ENCODE measurements at places on chromosomes 3 and 15. TPM values are rescaled to one million over a fixed set of nuclear protein-coding genes. Genes with fewer than 3 reads are reported as not detected.
A peak's percentile ranks its signal among the peaks of the same experiment; 100 is the strongest.

ROPN1B gene
- not detected for total RNA-seq

SOX2 gene
- total RNA-seq: not detected

MORC1 gene
- not detected for total RNA-seq

NOX5 gene
- total RNA-seq: 0.21 TPM

GRCh38 chr3:160754371-160754854 is 1.6 kb upstream of the PPM1L start:
- DNase-seq: no peak

CP gene
- not detected for total RNA-seq

GRCh38 chr15:26260517-26261133 is 397.5 kb upstream of the ATP10A start:
- no peak for DNase-seq

- peak; percentile 51 for DNase-seq
Measured at GRCh38 chr15:67085237-67085817, 19.9 kb downstream of the SMAD3 start.

GRCh38 chr3:141392897-141393734 is 24.8 kb downstream of the ZBTB38 start:
- DNase-seq: no peak

MAP3K13 gene
- 14.7 TPM for total RNA-seq

IL5RA gene
- total RNA-seq: 0.18 TPM

GRCh38 chr3:71045212-71045916 is 538.2 kb downstream of the FOXP1 start:
- DNase-seq: no peak

DNA sequence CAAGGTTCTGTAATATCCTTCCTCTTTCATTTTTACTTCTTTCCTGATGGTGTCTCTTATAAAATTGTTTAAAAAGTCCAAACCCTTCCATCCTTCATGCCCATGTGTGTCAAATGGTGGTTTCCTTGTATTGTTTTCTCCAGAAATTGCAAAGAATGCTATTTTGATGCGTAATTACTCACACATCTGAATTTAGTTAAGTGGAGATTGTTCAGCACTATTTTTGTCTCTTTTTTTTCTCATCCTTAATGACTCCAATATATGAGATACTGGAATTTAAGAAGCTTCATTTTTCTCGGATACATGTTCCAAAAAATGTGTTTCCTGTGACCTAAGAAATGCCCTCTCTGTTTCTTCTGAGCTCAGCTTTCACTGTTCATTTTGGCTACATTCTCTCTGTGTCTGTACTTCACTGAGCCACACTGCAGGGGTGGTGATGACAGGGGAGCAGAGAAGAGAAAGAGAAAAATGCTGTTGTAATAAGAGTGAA is 799.8 kb downstream of the DIPK2A start:
- DNase-seq: no peak

GRCh38 chr3:196219970-196220311 is 3.6 kb downstream of the SLC51A start:
- no peak for DNase-seq

GOLGA8F gene
- not detected for total RNA-seq

All from activated T-helper 2 cell treated with anti-CD3 and anti-CD28 coated beads, Interferon-gamma antibody, Interleukin-2, Interleukin-4, amounts not matched to agents 10 μg/mL and 5 μg/mL and 100 μg/mL, durations not matched to agents 14 hours and 24 hours and 36 hours (primary cell).